HT1080 (cell line): ENCODE measurements at places on chromosomes 11 and 22. TPM values are rescaled to one million over a fixed set of nuclear protein-coding genes. Genes with fewer than 3 reads are reported as not detected.

NARS2 gene
- 17.9 and 25.1 TPM in 2 replicates for total RNA-seq

NECTIN1 gene
- 14.8 and 18.4 TPM in 2 replicates for total RNA-seq

PPP6R2 gene
- 40.0 and 44.6 TPM in 2 replicates for total RNA-seq

PAMR1 gene
- not detected in 2 replicates for total RNA-seq

APOL5 gene
- total RNA-seq = not detected in 2 replicates

TECTA gene
- 0.10 and 0.53 TPM in 2 replicates for total RNA-seq

TREH gene
- not detected in 2 replicates for total RNA-seq

PARVB gene
- total RNA-seq = 54.5 and 69.4 TPM in 2 replicates

DEFB131B gene
- total RNA-seq = not detected in 2 replicates

- peak; percentile 17 for DNase-seq
Measured at GRCh38 chr11:73980001-73980961, 2.4 kb downstream of the UCP2 start.

DNA sequence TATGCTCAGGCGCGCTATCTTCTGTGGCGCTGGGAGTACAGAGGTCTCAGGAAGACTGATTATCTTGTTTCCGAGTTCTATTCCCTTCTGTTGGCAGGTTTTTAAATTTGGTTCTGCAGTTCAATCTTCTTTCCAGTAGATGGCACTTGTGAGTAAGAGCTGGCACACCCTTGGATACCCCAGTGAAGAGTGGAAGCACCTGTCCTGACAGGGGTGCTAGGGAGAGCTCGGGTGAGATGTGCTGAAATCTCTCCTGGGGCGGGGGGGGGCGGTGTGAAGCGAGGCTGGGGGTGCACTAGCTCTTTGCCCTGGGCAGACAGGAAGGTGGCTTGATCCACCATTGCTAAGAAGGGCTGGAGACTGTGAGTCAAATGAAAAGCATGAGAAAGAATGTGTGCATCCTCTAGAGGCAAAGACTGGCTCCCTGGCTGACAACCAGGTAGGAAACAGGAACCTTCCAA lies 679.9 kb upstream of the CCDC179 start:
- DNase-seq = peak; percentile 63

- DNase-seq = no peak
Measured at GRCh38 chr11:102489186-102490145, 36.9 kb upstream of the TMEM123 start.

- no peak for DNase-seq
Measured at GRCh38 chr11:105829084-105829483, 193.0 kb downstream of the MSANTD4 start.

DNA sequence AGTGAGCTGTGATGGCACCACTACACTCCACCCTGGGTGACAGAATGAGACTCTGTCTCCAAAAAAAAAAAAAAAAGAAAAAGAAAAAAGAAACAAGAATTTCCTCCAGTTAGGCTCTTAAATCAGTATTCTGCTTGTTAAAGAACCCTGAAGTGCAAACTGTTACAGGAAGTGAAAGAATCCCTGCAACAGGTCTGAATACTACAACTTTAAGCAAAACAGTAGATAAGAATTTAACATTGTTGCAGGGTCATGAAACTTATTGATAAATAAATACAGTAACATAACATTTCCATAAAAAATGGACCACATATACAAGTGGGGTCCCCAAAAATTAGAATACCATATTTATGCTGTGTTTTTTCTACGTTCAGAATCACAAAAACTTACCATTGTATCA lies 35.8 kb downstream of the FCHSD2 start:
- DNase-seq = no peak

DNA sequence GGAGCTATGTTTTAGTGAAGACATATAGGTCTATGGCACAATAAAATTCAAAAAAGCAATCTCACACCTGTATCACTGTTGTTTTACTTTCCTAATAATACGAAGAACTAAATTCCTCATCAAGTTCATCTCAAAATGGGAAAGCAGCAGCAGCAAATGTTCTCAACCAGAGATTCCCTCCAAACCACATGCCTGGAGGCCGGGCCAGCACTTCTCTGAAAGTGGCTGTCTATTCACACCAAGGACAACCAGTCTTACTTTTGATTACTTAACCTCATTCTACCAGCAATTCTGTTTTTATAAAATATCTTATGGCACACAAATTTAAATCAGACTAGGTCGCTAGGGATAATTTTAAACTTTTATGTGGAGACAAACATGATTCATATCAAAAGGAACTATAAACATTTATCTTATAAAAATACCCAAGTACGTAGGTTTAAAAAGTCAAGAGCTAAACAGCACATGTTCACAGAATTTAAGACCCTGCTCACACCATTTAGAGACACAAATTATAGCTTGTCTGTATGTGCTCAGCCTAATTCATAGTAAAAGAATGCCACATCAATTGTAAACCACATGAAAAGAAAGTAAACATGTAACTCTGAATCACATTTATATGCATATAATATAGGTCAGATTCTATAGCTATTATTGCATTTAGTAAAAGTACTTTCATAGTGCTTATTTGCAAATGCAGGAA lies 46.1 kb downstream of the RRAS2 start:
- DNase-seq = no peak

- DNase-seq = no peak
Measured at GRCh38 chr11:126997196-126997595, 3.4 kb downstream of the KIRREL3 start.

- DNase-seq = no peak
Measured at GRCh38 chr11:124075841-124076651, 34.9 kb upstream of the OR10G7 start.

DNA sequence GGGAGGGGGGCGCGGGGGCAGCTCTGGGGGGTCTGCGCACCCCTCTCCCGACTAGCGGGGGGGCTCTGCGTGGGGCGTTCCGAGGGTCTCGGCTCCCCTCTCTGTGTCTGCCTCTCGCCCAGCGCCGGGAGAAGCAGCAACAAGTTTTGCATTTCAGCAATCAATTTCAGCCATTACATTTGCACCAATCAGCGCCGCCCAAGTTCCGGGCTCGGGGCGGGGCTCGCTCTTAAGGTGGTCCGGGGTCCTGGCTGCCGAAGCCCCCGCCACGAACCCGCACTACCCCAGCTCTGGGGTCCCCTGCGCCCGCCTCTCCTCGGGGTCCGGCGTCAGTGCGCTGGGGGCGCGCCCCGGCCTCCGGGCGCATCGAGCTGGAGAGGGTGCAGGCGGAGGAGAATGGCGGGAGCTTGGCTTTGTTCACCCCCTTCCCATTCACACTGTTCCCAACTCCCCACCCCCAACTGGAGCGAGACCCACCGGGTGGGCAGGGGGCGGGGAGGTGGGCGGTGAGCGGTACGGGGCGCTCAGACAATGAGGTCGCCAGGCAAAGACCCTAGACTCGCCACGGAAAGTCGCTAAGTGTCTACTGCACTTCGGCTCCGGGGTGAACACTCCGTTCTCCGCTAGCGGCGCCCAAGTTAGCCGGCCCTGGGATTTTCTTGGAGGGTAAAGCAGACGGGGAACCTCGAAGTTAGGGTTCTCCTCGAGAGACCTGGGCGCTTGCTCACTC lies at the start of gene MN1:
Gene MN1, minus strand, starts transcription at position 141 of the 730 bp plus-strand sequence. CDS start 1,213 bp downstream, outside the sequence.
- no peak for DNase-seq

GRCh38 chr22:41123151-41123550 lies 30.8 kb downstream of the EP300 start:
- peak; percentile 29 for DNase-seq

- no peak for DNase-seq
Measured at GRCh38 chr22:30574095-30574981, at the start of gene GAL3ST1. Gene GAL3ST1 (minus strand): TSS chr22:30574665. CDS start chr22:30557392, 17,273 bp downstream.

DNA sequence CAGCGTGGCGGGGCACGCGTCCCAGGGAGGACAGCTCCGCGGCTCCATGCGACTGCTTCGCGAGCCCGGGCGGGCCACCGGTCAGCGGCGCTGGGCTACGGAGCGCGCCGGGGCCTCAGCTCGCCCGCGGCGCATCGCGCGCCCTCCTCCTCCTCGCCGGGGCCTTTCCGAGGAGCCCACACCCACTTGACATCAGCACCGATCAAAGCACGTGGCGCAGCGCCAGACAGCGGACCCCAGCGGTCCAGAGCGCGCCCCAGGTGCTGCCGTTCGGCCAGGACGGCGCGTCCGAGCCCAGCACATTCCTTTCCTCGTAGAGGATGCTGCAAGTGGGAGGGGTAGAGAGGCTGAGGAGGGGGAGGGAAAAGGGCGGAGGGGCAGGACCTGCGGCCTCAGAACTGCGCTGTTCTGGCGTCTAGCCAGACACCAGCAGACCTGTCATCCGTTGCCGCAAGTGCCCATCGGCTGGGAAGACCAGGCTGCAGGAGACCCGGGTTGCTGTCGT lies 88.6 kb downstream of the PLEKHA7 start:
- peak; percentile 21 for DNase-seq

DNA sequence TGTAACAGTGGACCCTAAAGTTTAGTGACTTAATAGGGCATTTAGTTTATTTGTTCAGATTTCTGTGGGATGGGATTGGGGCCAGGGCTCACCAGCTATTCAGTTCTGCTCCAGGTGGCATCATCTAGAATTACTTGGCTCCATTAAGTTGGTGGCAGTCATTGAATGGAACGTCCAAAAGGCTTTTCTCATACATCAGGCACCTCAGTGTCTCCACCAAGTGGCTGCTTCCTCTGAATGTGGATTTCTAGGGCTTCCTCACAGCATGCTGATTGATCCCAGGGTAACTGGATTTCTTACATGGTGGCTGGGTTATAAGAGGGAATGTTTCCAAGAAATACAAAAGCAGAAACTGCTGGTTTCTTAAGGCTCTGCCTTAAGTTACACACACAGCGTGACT lies 34.7 kb downstream of the USP47 start:
- no peak for DNase-seq
